Activated CD4-positive, alpha-beta T cell treated with anti-CD3 and anti-CD28 coated beads for 24 hours (primary cell): ENCODE measurements at places on chromosomes 6 and 20.

DNA sequence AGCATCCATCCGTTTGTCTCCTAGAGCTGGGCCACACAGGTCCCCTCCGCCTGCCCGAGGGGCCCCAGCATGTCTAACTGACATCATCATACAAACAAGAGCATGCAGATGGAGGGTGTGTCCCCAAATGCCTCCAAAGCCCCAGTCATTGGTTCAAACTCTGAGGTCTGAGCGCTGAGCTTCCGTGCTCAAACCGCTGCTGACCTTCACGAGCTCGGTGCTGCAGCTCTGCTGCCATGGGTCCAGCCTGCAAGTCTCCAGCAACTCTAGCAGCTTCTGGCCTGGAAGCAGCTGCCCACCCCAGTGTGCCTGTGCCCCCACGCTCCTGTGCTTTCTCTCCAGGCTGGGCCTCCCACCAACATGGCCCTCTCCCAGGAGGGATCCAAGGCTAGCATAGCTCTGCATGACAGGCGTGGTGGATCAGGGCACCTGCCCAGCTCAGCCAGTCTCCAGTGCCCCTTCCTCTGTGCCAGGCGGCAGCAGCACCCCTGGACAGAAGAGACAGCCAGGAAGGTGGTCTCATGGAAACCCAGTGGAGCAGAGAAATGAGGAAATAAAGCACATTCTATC, 131.6 kb upstream of the PMEPA1 start:
- no peak for DNase-seq

GRCh38 chr6:40788661-40789655, 201.8 kb upstream of the LRFN2 start:
- peak; percentile 23 for DNase-seq

DNA sequence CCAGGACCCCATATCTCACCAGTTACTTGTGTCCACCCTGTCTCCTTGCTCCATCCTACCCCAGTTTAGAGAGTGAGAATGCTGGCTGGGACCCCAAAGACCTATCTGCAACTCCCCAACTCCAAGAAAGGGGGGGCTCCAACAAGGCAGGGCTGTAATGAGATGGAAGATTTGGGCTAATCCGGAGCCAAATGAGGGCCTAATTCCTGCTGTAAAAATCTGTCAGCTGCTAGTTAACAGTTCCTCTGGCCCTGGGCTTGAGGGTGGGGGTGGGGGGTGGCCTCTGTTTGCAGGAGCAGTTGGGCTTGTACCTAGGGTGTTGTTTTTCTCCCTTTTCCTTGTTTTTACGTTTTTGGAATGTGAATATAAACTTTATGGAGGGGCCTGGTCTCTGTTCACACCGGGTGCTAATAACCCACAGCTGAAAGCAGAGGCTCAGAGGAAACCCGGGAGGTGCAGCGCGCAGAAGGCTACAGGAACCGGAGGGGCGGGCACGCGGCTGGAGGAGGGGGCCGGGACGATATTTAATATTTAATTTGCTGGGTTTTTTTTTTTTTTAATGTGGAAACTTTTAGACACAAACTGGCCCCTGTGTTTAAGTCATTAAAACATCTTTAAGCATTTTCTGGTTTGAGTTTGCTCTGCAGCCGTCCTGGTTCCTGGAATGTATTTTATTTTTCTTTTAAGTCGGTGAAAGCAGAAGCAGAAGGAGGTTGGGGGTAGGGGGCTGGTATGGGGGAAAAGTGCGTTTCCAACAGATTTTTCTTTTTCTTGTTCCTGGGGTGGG, 70.7 kb downstream of the NCR2 start:
- no peak for DNase-seq

- no peak for DNase-seq
Observed at GRCh38 chr6:24154121-24154520, 28.1 kb downstream of the NRSN1 start.

DNA sequence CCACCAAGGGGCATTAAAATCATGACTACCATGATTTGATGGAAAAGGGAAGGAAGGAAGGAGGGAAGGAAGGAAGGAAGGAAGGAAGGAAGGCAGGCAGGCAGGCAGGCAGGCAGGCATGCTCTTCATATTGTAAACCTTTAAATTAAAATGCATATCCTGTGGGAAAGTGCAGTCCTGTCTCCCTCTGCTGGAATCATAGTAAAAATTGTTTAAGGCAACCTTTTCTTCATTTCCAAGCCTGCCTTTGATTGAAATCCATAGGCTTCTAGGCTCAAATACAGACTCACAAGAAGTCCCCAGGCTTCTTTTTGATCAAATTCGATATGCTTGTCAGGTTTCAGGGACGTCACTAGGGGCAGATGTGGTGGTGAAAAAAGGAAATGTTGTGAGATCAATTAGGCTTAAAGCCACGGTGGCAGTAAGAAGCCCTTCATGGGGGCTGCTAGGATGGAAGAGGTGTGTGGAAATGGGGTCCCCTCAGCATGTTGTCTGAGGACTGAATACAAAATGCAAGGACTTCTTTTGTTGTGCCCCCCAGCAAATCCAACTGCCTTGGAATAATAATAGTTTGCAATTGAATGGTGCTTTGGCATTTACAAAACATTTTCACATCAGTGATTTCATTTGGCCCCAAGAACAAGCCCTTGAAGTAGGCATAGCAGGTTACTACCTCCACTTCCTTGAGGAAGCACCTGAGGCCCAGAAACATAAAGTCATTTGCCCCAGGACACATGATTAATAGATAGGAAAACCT, 25.6 kb upstream of the GABRR1 start:
- no peak for DNase-seq

- no peak for DNase-seq
Observed at GRCh38 chr6:151239603-151240035, at the start of gene AKAP12. TSS of gene AKAP12 (plus strand) at chr6:151239967. CDS start at chr6:151240563, 596 bp downstream.

DNA sequence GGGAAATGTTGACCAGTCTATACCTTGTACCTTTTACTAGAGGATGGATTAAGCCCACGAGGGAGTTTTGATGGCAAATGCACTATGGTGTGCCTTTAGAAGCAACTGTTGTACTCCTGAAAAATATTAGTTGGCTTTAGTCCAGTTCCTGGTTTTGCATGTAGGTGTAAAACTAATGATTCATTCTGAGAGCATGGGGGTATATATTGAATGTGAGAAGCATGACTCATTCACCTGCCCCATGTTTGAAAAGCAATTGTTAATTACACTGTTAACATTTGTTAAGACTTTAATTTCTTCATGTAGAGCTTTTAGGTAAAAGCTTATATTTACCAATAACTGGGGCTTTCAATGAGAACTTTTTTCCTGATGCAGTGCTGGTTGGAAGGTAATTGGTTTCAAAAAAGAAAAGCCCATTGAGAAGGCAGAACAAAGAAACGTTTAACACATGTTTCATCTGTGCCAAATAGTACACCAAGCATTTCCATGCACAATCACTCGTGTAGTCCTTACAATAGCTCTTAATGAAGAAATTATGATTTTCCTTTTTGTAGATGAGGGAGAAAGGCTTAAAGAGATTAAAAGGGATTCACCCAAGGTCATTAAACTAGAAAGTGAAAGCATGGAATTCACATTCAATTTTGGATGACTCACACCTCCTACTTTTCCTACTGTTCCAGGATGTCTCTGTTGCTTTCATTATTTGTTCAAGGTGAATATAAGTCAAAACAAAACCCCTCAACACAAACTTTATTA, 134.1 kb downstream of the CCDC170 start:
- no peak for DNase-seq
